Uterus (tissue), 4 donors: ENCODE measurements at places on chromosomes 12 and 14. TPM values are rescaled to one million over a fixed set of nuclear protein-coding genes. Genes with fewer than 3 reads are reported as not detected.

DNA sequence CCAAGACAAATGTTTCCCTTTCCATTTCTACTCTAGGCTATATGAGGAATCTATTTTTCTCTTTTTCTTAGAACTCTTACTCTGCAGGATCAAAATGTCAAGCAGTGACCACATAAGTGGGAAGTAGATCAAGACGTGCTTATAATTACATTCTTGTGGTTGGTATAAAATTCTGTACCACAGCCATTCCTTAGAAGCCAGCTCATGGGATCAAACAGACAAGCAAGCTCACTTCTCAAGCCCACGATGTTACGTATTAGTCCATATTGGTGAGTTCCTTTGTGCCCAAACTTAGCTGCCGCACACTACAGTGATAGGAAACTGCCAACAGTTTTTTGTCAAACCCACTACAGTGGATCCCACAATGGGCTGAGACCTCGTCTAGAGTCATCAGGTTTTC is 53.4 kb downstream of the IFNG start:
- no peak overlapping the region for H3K4me3 ChIP-seq
- no peaks in the 10 kb centered on the region for H3K27me3 ChIP-seq

DNA sequence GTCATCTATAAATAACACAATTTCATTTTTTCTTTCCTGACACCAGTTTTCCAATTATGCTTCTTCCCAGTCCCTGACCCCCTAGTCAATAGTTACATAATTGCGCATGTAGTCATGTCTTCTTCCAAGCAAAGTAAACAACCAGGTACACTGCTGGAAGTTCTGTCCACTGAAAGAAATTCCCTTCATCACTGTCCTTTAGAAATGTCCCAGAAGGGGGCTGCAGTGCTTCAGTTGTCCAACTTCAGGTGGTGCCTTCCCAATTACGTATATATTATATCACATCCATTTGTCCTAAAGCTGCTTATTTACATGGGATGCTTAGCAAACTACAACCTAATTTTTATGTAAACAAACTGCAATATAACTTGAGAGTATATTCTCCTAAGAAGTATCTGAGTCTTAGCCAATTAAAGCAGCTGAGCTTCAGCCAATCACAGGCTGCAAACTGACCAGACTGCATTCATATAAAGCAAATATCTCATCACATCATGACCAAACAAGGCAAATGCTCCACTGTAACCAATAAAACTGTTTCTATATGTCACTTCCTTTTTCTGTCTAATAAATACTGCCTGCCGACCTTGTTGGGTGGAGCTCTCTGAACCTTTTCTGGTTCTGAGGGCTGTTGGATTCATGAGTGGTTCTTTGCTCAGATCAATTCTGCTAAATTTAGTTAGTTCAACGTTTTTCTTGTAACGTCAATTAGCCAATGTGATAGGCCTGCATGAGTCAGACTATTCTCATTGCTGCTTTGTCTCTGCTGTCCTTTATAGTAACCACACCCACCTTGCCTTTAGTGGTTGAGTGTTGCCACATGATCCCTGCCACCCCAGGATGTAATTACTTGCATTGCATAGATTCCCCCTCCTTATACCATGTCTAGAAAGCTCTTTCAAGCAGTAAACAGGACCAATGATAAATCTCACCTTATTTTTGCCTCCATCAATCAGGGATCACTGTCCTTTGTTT is 239.3 kb downstream of the ALG10B start:
- H3K4me1 ChIP-seq = no peaks in the 10 kb centered on the region
- H3K36me3 ChIP-seq = no peaks in the 10 kb centered on the region
- H3K4me3 ChIP-seq = no peak overlapping the region
- H3K27ac ChIP-seq = peak overlapping the region; percentile 8

The MGP gene
- total RNA-seq = 1,589 TPM

The RHOJ gene
- total RNA-seq = 30.6 TPM
